ENCODE measurements at places on chromosomes 6 and 20.

- no peak for DNase-seq
Observed at GRCh38 chr6:157831018-157831369, 7.9 kb downstream of the SNX9 start.

GRCh38 chr20:50987493-50988210, 29.0 kb downstream of the MOCS3 start:
- peak; percentile 14 for DNase-seq

- no peak for DNase-seq
Observed at GRCh38 chr6:140269591-140270165, 895.2 kb upstream of the CITED2 start.

GRCh38 chr6:21856456-21856825, 262.9 kb downstream of the SOX4 start:
- DNase-seq, result no peak

GRCh38 chr20:53925651-53926401, 144.6 kb downstream of the BCAS1 start:
- DNase-seq, result no peak

GRCh38 chr6:25902071-25902470, 28.0 kb upstream of the SLC17A3 start:
- DNase-seq, result no peak

- DNase-seq, result no peak
Observed at GRCh38 chr20:25044660-25045342, 13.1 kb downstream of the ACSS1 start.

- DNase-seq, result no peak
Observed at GRCh38 chr6:117502580-117502979, 20.1 kb downstream of the DCBLD1 start.

DNA sequence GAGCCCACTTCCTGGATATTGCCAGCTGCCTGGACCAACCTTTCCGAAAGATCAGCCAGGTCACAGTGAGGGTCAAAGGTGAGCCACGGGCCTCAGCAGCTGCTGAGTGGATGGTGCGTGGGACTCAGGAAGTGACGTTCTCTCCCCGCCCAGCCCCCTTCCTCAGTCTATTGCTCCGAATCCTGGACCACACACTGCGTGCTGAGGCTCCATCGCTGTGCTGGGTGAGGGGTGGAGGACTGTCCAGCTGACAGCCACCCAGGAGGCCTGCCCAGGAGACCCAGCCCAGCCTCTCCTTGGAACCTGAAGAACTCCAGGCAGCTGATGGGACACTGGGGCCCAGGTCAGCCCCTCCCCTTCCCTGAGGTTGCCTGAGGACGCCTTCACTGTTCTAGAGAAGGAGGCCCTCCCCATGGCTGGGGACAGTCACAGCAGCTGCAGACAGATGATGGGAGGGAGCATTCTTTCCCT, 94.4 kb upstream of the CD93 start:
- no peak for DNase-seq

DNA sequence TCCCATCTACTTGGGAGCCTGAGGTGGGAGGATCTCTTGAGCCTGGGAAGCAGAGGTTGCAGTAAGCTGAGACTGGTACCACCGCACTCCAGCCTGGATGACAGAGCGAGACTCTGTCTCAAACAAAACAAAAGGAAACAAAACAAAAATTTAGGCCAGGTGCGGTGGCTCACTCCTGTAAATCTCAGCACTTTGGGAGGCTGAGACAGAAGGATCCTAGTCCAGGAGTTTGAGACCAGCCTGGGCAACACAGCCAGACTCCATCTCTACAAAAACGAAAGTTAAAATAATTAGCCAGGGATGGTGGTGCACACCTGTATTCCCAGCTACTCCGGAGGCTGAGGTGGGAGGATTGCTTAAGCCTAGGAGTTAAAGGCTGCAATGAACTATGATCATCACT, 183.2 kb upstream of the ZNF217 start:
- DNase-seq, result no peak

DNA sequence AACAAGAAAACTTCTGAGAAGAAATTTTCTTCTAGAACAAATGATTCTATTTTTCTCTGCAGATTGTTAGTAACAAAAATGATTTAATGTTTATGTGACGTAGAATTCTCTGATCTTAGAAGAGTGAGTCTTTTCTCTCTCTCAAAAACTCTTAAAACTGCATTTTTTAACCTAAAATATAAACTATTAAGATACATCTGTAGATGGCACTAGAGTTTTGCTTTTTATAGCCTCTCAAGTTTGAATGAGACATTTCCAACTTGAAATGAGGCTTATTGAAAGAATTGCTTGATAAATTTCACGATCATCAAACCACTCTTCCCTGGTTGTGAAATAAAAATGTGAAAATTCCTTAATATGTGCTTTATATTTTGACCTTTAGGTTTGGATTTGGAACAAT, 53.8 kb downstream of the PHF3 start:
- DNase-seq, result no peak

GRCh38 chr6:161038229-161039031, 46.9 kb downstream of the MAP3K4 start:
- DNase-seq, result no peak

DNA sequence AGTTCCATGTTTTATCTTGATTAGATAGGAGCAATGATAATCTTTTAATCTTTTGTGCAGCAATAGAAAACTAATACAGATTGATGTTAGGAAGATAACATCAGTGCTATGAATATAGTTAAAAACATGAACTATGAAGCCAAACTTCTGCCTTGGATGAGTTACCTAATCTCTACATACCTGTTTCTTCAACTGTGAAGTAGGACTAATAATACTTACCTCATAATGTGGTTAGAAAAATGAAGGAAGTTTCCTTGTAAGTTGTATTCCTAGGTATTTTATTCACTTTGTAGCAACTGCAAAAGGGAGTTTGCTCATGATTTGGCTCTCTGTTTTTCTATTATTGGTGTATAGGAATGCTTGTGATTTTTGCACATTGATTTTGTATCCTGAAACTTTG, 111.9 kb downstream of the FRK start:
- DNase-seq, result no peak

- DNase-seq, result no peak
Observed at GRCh38 chr20:41261790-41262717, 55.5 kb downstream of the ZHX3 start.

- no peak for DNase-seq
Observed at GRCh38 chr6:96816301-96816817, 20.9 kb downstream of the GPR63 start.

GRCh38 chr6:18136260-18136659, 13.8 kb upstream of the NHLRC1 start:
- DNase-seq, result no peak

- DNase-seq, result no peak
Observed at GRCh38 chr6:157652601-157653363, 170.3 kb upstream of the SNX9 start.

DNA sequence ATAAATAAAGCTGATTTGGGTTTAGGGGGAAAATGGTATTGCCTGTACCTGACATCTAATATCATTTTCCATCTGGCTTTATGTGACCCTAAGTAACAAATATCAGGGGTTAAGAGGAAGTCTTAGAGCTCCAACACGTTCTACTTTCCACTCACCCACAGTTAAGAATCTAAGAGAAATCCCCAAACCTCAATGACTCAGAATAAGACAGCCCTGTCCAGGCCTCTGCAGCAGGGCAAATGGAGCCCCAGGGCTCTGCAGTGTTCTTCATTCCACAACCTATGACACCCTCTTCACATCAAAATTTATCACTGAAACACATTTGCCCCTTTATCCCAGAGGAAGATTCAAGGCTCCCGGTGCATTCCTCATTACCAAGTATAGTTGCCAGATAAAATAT, 20.3 kb upstream of the TENT5A start:
- no peak for DNase-seq

Measured in esophagus squamous epithelium (tissue), 5 donors.